ENCODE measurements at places on chromosomes 7 and 10.

DNA sequence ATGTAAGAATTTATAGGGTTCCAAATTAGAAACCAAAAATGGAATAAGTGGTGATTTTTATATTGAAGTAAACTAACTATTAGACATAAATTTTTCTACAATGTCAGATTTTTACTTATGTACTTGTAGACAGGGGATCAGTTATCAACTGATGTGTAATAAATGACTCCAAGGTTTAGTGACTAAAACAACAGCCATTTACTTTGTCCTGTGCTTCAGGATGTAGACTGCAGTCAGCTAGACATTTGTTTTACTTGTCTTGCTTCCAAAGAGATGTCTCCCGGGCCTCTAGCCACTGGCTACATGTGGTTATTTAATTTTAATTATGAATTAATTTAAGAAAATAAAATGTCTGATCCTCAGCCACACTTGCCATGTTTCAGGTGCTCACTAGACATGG is 249.7 kb upstream of the IGFBP3 start:
- DNase-seq: peak; percentile 27

GRCh38 chr7:74511345-74511744 is 57.6 kb downstream of the GTF2IRD1 start:
- DNase-seq: no peak

DNA sequence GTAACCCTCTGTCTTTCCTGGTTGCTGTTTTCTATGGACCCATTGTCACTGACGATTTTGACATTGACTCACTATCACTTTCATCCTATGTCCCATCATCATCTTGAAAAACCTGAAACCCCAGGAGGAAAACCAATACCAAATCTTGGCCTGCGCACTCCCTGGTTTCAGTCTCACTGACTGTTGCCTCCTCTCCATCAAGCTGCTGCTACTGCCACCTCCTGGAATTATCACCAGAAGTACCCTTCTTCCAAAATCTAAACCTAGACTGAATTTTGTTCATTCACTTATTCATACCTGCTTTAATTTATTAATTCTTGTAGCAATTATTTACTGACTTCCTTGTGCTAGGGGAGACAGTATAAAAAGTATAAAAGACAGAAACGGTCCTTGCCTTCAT is 44.5 kb upstream of the ACBD5 start:
- peak; percentile 3 for DNase-seq

DNA sequence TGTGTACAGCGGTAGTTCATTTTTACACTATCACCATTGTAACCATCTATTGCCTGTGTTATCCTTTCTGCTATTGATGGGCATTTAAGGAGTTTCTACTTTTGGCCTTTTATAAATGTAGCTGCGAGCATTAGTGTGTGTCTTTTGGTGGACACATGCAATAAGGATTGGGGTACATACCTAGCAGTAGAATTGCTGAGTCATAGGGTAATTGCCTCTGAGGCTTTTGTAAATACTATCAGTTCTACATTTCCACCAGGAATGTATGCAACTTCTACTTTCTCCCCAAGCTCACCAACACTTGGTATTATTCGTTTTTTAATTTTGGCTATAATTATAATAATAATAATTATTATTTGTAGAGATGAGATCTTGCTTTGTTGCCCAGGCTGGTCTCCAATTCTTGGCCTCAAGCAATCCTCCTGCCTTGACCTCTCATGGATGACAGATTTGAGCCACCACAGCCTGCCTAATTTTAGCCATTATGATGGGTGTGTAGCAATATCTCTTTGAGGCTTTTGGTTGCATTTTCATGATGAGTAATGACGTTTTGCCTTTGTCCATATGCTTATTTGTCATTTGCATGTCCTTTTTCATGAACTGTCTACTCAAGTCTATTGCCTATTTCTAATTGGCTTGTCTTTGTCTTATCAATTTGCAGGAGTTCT is 277.0 kb downstream of the ACTR3B start:
- DNase-seq: no peak

All from EL (cell line).